ENCODE measurements at places on chromosomes 6 and 20.

GRCh38 chr6:46207174-46207573 is 36.4 kb upstream of the ENPP5 start:
- DNase-seq = no peak

DNA sequence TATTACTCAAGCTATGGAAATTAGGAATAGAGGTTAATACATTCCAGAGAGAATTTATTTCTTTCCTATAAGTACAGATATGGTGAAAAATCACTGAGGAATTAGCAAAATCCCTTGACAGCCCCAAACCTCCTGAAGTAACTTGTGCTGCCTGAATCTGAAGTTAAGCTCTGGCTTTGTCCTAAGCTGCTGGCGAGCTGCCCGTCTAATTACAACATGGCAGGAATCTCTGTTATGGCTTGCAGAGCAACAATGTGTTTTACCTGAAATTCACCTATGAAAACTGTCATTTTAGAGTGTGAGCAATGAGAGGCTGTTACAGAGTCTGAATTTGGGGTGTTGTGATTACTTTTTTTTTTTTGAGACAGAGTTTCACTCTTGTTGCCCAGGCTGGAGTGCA is 22.5 kb upstream of the IYD start:
- no peak for DNase-seq

GRCh38 chr20:3728354-3728753 is 4.1 kb upstream of the HSPA12B start:
- no peak for DNase-seq

DNA sequence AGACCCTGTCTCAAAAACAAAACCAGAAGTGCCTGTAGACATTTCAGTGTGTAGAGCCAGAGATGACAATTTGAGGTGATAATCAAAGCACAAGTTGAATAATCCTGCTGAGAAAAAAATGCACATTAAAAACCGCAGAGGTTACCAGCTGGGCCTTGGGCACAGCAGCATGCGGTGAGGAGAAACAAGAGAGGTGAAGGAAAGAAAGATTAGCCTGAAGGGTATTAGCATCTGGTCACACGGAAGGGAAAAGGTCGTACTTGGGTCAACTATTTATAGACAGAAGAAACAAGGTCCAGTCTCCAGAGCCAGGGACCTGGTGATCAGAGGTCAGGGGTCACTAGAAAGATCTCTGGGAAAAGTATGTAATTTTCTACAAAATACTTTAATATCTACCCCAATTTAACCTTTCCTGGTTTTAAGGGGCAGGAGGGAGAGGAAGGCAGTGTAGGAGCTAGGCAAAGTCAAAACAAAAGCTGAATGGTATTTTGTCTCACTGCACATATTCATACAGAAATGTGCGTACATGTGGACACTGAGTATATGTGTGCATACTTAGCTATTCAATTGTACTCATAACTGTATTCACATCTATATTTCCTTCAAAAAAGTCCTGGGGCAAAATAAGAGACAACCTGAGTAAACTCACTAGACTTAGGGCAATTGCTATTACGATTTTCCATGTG is 10.1 kb downstream of the MAP7 start:
- DNase-seq = no peak

Data from stimulated activated CD4-positive, alpha-beta T cell treated with anti-CD3 and anti-CD28 coated beads, Interleukin-1b, Interleukin-23, amount 100 ng/mL, for 1 hour (primary cell).